Testis (tissue), 5 donors: ENCODE measurements at places on chromosomes 5 and 9. TPM values are rescaled to one million over a fixed set of nuclear protein-coding genes. Genes with fewer than 3 reads are reported as not detected.
A peak's percentile ranks its signal among the peaks of the same experiment; 100 is the strongest.

DPM2 gene
- total RNA-seq = 36.4 TPM

BNC2 gene
- total RNA-seq = 35.2 TPM

ARSB gene
- 11.8 TPM for total RNA-seq

GRCh38 chr5:55037046-55037771 is 13.2 kb downstream of the GZMK start:
- no peaks in the 10 kb centered on the region for H3K27me3 ChIP-seq
- H3K4me1 ChIP-seq = no peaks in the 10 kb centered on the region
- no peak for DNase-seq
- no peak overlapping the region for H3K27ac ChIP-seq
- H3K36me3 ChIP-seq = no peaks in the 10 kb centered on the region

DNA sequence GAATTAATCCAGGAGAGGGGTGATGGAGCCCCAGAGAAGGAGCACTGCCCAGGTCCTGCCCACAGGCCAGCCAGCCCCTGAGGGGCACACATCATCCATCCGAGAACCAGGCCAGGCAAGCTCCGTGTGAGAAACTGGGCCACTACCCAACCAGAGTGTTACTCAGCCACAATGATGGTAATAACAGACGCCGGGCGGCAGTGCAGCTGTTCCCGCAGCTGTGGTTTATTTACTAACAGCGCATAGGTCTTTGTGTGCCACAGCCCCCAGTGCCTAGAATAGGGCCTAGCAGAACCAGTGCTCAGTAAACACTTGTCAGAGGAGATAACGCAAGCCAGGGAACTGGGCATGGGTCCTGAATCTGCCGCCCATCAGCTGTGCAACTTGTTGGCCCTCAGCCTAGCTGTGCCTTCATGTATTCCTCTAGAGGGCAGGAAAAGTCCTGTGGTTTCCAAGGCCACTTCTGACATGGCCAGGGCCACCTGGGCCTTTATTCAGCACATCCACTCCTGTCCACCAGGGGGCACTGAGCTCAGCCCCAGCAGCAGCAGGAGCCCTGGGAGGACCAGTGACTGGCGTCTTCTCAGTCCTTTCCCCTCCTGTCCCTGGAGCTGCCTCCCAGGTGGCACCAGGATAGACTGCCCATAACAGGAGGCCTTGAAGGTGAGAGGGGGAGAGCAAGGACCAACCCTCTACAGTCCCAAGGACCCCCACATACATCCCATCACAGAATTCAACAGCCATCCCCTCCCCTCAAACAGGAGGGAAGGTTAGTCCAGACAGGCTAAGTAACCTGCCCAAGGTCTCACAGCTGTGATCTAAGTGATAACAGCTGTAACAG is 2.1 kb downstream of the MXD3 start:
- no peaks in the 10 kb centered on the region for H3K36me3 ChIP-seq
- H3K4me1 ChIP-seq = peaks cover 27% of the 10 kb centered on the region
- no peaks in the 10 kb centered on the region for H3K27me3 ChIP-seq
- no peak overlapping the region for H3K4me3 ChIP-seq
- peak; percentile 72 for DNase-seq

DDX46 gene
- total RNA-seq = 53.0 TPM

MCC gene
- 23.7 TPM for total RNA-seq

DNA sequence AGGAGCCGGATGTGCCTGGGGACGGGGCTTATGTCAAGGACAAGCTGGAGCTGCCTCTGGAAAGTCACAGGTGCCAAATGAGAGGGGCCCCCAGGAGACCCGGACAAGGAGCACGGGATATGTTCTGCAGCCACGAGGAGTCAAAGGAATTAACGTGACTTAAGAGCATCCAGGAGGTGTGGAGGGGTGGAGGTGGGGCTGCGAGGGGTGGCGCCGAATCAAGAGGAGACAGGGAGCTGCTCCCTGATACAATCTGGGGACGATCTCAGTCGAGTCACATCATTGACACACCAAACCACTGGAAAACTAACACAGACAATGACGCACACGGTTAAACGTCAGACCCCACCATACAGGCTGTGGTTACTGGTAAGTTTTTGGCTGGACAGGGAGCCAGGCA is 10.4 kb downstream of the CCDC127 start:
- no peak overlapping the region for H3K4me3 ChIP-seq
- H3K27me3 ChIP-seq = no peaks in the 10 kb centered on the region
- H3K4me1 ChIP-seq = peaks cover 11% of the 10 kb centered on the region
- no peaks in the 10 kb centered on the region for H3K36me3 ChIP-seq

GRCh38 chr9:5354184-5354583 is 14.5 kb upstream of the RLN1 start:
- no peak overlapping the region for H3K27ac ChIP-seq
- no peaks in the 10 kb centered on the region for H3K36me3 ChIP-seq
- no peak overlapping the region for H3K4me3 ChIP-seq
- DNase-seq = no peak

DNA sequence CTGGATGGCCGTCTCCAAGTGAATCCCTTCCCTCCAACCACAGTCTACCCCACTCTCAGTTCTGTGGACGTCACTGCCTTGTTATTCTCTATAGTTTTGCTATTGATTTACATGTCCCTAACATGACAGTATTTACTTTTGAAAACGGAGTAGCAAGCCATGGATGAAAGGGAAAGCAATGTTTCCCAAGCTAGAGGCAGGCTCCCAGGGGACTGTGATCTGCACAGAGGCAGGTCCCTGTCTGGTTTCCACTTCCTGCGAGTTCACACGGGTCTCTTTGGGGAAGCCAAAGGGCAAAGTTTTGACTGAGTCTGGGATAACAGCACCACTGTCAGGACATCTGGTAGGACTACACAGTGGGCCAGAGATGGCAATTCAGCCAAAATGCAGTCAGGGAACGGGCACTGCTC is 12.7 kb downstream of the C9orf153 start:
- H3K27me3 ChIP-seq = no peaks in the 10 kb centered on the region
- no peaks in the 10 kb centered on the region for H3K4me1 ChIP-seq
- no peak for DNase-seq
